ENCODE measurements at places on chromosomes 16 and 17. TPM values are rescaled to one million over a fixed set of nuclear protein-coding genes. Genes with fewer than 3 reads are reported as not detected.

GRCh38 chr16:11391576-11391975 lies 46.3 kb downstream of the RMI2 start:
- no peak for DNase-seq

GRCh38 chr17:83107656-83108048 lies 28.2 kb downstream of the METRNL start:
- DNase-seq = no peak

GRCh38 chr17:64128787-64129514 lies 993 bp downstream of the ERN1 start:
- DNase-seq = no peak

Gene ZG16
- not detected for total RNA-seq

Gene TEX19
- 0.72 TPM for total RNA-seq

- no peak for DNase-seq
Observed at GRCh38 chr17:77363821-77364361, 223.1 kb downstream of the SEC14L1 start.

Gene ABCC11
- not detected for total RNA-seq

DNA sequence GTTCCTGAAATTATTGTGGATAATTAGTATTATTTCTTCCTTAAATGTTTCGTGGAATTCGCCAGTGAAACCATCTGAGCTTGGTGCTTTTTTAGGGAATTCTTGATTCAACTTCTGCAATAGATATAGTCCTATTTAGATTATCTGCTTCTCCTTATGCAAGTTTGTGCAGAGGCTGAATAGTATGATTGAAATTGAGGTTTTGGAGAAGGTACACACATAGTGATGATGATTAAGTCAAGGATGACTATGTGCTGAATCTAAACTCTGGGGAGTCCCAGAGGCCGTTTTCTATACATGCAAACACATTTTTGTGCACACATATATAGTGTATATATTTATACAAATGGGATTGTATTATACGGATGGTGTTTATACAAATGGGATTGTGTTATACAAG lies 5.2 kb upstream of the MYH4 start:
- no peak for DNase-seq

DNA sequence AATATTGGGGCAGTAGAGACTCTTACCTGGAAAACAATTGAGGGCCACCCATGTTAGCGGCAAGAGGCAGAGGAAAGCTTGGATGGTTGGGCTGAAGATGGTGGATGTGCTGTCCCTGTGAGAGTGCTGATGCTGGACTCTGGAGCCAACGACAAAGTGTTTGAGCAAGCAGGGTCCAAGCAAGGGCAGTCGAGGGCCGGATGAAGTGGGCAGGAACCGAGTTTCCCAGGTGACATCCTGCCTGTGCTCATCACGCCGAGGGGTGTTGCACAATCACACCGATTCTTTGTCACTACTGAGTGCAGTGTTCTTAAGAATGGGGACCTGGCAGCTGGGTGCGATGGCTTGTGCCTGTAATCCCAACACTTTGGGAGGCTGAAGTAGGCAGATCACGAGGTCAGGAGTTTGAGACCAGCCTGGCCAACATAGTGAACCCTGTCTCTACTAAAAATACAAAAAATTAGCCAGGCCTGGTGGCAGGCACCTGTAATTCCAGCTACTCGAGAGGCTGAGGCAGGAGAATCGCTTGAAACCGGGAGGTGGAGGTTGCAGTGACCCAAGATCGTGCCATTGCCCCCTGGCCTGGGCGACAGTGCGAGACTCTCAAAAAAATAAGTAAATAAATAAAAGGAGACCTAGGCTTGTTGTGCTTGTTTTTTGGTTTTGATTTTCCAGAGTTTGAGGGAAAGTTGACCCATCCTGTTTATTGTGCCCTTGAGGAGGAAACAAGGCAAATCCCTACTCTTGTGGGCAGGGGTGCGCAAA lies 6.1 kb downstream of the PYCARD start:
- no peak for DNase-seq

GRCh38 chr17:64295146-64295545 lies 32.1 kb upstream of the TEX2 start:
- DNase-seq = no peak

DNA sequence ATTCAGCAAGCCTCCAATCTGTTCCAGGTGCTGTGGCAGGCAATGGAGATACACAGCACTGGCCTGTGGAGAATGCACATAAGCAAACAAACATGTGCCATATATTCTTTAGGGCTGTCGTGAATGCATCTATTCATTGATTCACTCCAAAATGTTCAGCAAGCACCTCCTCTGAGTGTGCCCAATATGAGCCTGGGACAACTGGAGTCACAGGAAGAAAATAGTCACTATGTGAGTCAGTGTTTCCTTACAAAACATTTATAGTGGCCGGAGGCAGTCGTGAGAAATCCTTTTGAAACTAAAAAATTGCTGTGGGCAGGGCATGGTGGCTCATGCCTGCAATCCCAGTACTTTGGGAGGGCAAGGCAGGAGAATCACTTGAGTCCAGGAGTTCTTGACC lies 310.1 kb downstream of the CA10 start:
- no peak for DNase-seq

Gene SUMO2
- 160 TPM for total RNA-seq

DNA sequence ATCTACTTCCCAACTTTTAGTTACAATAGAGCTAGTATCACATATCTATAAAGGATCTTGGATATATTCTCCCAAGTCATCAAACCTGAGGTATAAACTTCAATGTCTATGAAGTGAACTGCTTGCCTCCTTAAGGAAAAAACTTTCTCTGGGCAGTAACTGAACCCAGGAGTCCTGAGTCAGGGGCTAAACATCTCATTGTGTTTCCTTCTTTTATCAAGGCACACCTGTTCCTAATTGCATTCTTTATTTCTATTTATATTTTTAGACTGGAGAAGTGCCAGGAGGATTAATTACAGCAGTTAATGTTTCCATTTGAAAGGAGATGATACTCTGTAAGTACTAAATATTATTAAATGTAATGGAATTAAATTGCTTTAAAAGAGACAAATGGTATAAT lies 98.6 kb downstream of the CDH8 start:
- DNase-seq = no peak

- DNase-seq = no peak
Observed at GRCh38 chr17:73402466-73402865, 90.7 kb upstream of the CDC42EP4 start.

DNA sequence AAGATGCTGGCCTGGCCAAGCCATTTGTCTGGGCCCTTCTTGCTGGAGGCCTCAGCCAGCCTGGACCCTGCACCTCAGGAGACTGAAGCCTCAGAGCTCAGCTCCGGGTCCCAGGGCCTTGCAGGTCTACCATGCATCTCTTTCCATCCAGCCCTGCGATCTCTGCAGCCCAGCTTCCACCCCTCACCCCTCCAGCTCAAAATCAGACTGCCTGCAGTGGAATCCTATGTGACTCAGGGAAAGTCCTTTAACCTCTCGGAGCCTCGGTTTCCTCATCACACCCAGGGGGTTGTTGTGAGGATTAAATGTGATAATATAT lies 2.9 kb upstream of the B9D1 start:
- no peak for DNase-seq

DNA sequence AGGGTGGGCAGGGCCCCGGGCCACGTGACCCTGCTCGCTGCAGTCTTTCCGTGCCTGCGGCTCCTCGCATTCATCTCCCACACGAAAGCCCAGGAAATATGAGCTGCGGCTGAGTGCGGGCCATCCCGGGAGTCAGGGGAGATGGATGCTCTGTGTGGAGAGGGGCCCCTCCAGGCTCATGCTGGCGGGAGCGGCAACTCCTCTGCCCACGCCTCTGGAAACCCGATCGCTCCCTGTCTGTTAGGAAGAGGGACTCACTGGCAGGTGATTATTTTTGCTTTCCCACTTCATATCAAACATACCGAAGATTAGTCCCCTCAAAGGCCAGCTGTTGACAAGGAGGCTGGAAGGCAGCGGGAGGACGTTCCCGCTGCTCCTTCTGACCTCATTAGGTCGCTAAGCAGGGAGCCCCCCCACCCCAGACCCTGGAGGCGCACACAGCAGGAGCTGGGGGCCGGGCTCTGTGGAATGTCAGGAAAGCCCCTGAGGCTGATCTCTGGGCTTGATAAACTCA lies 228.5 kb downstream of the FOXL1 start:
- no peak for DNase-seq

DNA sequence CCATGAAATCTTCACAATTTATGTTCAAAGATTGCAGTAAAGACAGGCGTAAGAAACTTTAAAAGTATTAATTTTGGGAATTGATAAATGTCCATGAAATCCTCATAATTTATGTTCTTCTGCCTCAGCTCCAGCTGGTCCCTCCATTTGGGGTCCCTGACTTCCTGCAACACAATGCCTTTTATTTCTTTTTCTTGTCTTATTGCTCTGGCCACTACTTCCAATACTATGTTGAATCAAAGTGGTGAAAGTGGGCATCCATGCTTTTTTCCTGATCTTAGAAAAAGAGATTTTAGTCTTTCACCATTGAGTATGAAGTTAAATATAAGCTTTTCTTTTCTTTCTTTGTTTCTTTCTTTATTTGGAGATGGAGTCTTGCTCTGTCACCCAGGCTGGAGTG lies 14.3 kb downstream of the TAT start:
- DNase-seq = no peak

DNA sequence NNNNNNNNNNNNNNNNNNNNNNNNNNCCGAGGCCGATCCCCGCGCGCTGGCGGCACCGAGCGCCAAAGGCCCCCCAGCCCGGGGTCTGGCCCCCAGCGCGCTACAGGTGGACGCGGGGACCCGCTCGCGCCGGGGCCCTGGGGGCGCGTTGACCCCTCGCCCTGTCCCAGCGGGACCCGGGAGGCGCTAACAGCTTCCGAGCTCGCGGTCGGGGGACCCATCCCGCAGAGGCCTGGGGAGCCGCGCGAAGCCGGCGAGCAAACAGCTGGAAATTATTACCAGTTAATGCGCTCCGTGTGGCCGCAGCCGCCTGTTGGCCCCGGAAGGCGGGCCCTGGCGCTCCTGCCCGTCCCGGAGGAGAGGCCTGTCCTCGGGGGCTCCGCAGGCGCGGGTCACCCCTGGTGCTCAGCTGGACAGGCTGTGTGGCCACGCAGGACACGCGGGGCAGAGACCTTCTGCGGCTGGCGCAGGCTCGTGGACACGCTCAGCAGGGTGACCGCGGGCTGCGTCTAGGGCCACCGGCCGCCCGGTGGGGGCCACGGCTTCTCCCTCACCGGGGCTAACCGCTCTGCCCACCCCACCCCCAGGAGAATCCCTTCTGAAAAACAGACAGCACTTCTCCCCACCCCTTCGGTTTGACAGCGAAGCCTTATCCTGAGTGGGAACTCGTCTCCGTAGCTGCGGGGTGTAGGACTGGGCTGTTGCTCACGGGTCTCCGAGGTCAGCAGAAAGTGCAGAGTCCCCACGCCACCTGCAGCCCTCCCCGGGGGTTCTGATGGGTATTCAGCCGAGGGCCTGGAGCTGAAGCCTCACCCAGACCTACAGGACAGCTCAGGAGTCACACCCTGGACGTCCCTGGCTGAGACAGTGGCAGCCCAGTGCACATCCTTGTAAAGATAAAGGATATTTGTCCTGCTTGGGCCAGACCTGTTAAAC lies 138.7 kb upstream of the RPH3AL start:
- no peak for DNase-seq

- no peak for DNase-seq
Observed at GRCh38 chr16:17367036-17367435, 103.7 kb downstream of the XYLT1 start.

Gene ABCA8
- not detected for total RNA-seq

Gene CRYBA1
- total RNA-seq = not detected
